ENCODE measurements at places on chromosomes 5 and 9.

DNA sequence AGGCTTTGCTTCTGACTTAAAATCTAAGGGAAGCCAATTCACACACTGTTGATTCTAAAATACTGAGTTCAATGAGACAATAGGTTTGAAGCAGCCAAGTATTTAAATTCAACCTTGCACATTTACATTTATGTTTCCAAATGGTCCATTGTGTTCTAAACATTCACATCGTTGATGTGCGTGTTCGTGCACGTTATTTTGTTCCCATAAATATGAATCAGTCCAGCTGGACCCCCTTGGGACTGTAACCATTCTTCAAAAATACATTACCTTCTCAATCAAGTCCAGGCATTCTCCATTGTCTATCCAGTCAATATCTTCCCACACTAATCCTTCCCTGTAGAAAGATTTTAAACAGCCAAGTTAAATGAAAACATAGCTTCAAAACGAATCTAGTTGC is 146.4 kb upstream of the RETREG1 start:
- no peaks in the 10 kb centered on the region for H3K27me3 ChIP-seq
- H3K4me1 ChIP-seq: peaks cover 2% of the 10 kb centered on the region
- no peak overlapping the region for H3K4me3 ChIP-seq
- DNase-seq: no peak
- no peaks in the 10 kb centered on the region for H3K36me3 ChIP-seq

DNA sequence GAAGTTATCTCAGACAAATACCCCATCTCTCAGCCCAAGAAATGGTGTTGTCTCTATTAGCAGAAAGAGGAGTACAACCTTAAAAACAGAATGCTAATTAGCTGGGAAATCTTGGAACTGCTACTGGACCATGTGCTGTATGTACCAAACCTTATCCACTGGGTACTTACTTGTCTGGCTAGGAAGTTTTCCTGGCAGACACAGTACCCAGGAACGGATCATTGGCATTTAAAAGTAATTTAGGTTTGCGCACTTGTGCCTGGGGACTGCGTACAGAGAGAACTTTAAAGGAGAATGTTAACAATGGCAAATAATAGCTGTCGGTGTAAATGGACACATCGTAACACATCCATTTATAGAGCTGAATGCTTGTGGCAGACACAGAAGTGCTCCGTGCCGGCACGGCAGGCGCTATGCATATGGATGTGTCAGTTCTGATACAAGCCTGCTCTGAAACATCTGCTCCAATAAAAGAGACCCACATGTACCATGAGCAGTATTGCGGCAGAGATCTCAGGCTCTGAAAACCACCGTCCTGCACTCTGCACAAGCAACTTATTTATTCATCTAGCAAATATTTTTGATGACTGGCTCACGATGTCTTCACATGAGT is 290.6 kb upstream of the PANK3 start:
- H3K4me1 ChIP-seq: no peaks in the 10 kb centered on the region
- no peak overlapping the region for H3K27ac ChIP-seq
- no peaks in the 10 kb centered on the region for H3K36me3 ChIP-seq
- no peak for DNase-seq
- H3K27me3 ChIP-seq: no peaks in the 10 kb centered on the region

- DNase-seq: no peak
- H3K4me3 ChIP-seq: no peak overlapping the region
- H3K27ac ChIP-seq: no peak overlapping the region
- no peaks in the 10 kb centered on the region for H3K27me3 ChIP-seq
- no peaks in the 10 kb centered on the region for H3K36me3 ChIP-seq
Measured at GRCh38 chr9:90169490-90169889, 473.1 kb downstream of the DIRAS2 start.

DNA sequence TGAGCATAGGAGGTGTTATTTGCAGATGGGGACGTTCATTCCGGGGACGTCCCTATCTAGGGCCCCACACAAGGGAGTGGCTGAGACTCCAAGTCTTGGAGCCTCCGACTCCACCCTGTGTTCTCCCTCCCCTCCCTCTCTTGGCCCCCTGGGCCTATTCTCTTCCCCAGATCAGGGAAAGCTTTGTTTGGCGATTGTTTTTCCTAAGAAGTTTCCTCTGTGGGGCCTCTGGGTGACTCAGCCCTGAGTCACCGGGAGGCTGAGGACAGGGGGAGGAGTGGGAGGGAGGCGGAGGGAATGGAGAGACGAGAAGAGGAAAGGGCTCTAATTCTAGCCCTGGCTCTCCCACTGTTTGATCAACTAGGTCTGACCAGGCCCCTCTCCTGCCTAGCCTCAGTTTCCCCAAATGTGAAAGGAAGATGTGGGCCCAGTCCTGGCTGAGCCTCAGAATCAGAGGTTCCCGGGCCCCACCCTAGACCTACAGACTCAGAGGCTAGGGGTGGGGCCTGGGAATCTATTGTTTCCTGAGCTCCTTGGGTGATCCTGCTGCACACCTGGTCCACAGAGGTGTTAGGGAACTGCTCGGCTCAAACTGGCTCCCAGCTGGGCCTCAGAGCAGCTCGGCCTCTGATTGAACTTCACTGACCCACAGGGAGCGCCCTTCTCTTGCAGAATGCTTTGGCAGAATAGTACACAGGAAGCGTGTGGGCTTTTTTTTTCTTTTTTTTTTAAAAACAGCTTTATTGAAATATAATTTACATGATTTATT is 19.2 kb downstream of the GSN start:
- peaks cover 16% of the 10 kb centered on the region for H3K36me3 ChIP-seq
- no peak overlapping the region for H3K27ac ChIP-seq

DNA sequence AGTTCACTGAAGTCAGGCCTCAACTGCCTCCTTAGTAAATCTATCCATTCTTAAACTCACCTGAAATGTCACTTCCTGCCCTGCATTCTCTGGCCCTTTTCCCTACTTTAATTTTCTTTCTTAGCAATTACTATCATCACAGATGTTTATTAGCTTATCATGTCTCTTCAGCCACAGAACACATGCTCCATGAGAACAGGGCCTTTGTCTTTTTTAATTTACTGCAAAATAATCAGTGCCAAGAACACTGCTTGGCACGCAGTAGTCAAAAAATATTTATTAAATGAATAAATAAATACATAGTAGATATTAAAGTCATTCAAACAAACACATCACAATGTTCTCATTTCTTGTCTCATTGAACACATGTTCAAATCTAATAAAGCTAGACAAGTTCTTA is 46.2 kb downstream of the SKIC3 start:
- H3K36me3 ChIP-seq: peaks cover 73% of the 10 kb centered on the region
- no peak for DNase-seq
- H3K4me3 ChIP-seq: no peak overlapping the region
- H3K27ac ChIP-seq: no peak overlapping the region
- no peaks in the 10 kb centered on the region for H3K4me1 ChIP-seq
- no peaks in the 10 kb centered on the region for H3K27me3 ChIP-seq

DNA sequence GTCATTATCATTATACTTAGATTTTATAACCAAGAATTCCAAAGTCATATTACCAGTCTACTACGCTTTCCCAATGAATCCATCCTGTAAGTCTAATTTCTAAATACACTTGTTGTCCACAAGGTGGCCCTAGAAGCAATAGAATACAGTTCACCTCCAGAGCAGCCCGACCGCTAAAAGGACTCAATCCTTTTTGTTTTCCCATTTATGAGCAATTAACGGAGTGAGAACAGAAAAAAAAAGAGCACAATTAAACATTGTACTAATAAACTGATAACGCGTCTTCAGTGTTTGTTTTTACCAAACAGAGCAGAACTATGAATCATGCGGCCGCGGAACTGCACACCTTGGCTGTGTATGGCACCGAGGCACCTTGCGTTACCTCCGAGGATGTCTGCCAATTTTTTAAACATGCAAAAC is 160.7 kb upstream of the DAPK1 start:
- H3K27ac ChIP-seq: no peak overlapping the region
- H3K27me3 ChIP-seq: peaks cover 11% of the 10 kb centered on the region
- H3K4me3 ChIP-seq: no peak overlapping the region
